ENCODE measurements at places on chromosomes 13 and 19.

DNA sequence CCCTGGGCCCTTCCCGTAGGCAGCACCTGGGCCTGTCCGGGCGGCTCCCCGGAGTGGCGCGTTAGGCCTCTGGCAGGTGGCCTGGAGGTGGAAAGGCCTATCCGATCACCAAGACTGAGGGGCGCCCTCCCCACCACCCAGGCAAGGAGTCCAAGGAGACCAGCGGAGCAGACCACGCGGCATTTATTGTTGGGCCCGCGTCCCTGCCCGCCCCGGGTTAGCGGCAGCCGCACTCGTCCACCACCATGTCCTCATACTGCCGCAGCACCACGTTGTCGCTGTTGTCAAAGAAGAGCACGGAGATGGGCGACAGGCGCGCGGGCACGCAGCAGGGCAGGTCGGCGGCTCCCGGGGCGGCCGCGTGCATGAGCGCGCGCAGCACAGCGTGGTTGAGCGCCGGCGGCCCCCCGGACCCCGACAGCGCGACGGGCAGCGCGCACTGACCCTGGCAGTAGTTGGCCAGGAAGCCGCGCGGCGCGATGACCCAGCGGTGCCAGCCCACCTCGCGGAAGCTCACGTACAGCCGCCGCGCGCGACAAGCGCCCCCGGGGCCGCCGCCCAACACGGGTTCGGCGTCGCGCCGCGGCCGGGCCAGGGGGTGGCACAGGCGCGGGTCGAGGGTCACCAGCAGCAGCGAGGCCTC lies 27.5 kb downstream of the CERS1 start:
- no peak for DNase-seq

DNA sequence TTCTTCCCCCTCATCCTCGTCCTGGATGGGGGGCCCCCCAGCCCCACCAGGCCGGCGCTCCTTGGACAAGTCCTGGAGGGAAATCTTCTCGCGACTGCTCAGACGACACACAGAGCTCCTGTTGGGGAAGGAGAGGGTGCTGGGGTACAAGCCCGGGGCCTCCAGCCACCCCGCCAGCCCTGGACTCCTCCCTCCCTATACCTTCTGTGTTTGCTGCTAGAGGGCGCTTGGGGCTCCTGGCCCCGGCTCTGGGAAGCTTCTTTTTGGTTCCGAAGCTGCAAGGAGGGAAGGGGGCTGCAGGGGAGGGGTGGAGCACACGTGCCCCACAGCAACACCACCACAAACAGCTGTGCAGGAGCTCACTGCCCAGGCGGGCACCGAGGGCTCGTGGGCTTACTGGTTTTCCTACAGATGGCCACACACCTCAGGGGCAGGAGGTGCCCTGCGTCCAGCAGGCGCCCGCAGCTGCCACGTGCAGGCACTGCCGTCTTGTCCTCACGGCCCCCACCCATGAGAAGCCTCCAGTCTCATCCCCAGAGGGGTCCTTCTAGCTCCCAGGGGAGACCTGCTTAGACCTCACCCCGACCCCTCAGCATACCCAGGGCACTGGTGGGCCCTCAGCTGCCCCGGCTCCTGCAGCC lies 20.5 kb downstream of the EPS8L1 start:
- no peak for DNase-seq

- no peak for DNase-seq
These were observed 22.1 kb downstream of the CLEC11A start for GRCh38 chr19:50745221-50745620.

DNA sequence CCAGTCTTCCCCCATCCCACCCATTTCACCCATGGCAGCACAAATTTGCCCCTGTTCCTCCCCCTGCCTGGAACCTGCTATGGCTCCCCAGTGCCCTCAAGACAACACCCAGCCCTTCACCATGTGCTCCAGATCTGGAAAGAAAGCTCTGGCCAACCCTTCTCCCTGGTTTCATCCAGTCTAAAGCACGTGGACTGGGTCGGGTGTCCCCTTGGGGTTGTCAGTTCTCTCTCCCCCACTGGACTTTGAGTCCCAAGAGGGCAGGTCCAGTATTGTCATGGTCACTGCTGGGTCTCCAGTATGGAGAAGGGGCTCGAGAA lies 19.6 kb upstream of the PNMA8B start:
- no peak for DNase-seq

GRCh38 chr13:75481176-75482069 lies 546 bp downstream of the TBC1D4 start:
- peak; percentile 72 for DNase-seq

- DNase-seq, result no peak
These were observed 32.9 kb upstream of the ZNF429 start for GRCh38 chr19:21472507-21472906.

DNA sequence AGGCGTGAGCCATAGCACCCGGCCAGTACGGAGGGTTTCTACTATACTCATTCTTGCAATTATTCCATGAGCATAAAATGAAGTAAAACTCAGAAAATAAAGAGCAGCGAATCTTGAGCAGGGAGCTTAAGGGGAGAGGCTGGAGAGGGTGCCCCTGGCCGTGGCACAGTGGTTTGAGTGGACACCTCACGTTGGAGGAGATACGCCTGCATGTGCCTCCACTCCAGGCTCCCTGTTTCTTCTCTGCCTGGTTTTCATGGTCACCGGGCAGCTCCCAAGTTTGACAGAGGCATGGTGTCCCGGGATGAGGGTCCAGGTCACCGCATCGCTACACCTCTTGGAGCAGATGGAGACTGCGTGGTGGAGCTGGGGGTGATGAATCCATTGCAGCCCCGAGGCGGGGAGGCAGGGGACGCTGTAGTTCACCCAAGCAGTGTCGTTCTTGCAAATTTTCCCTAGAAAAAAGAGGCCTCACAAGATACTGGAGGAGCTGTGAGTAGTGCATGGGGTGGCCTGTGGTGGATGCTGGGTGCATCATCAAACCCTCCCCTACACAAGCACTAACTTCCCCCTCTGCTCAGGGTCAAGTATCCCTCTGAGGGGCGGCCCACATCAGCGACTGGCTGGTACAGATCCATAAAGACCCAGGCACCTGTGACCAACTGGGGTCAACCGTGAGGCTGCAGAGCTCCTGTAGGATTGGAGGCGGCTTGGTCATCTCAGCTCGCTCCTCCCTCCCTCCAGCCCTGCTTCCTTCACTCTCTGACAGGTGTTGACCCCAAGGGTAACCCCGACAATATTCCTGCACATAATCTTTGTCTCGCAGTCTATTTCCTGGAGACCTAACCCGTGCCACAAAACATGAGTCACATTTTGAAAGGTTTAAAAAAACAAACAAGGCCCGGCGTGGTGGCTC lies 3.6 kb upstream of the MIER2 start:
- no peak for DNase-seq

DNA sequence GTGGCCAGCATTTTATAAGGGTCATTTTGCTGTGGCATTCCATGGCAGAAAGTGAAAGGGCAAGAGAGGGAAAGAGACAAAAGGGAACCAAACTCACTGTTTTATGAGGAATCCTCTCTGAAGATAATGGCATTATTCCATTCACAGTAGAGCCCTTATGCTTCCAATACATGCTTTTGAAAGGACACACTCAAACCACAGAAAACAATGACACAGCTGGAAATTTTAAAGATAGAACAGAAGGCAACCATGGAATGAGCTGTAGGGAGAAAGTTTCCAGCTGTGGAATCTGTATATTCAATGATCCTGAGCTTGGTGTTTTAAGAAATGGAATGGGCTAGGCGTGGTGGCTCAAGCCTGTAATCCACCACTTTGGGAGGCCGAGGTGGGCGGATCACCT lies 677.4 kb downstream of the SLITRK1 start:
- no peak for DNase-seq

All from HEK293T (cell line).